ENCODE measurements at places on chromosomes 4 and X.

DNA sequence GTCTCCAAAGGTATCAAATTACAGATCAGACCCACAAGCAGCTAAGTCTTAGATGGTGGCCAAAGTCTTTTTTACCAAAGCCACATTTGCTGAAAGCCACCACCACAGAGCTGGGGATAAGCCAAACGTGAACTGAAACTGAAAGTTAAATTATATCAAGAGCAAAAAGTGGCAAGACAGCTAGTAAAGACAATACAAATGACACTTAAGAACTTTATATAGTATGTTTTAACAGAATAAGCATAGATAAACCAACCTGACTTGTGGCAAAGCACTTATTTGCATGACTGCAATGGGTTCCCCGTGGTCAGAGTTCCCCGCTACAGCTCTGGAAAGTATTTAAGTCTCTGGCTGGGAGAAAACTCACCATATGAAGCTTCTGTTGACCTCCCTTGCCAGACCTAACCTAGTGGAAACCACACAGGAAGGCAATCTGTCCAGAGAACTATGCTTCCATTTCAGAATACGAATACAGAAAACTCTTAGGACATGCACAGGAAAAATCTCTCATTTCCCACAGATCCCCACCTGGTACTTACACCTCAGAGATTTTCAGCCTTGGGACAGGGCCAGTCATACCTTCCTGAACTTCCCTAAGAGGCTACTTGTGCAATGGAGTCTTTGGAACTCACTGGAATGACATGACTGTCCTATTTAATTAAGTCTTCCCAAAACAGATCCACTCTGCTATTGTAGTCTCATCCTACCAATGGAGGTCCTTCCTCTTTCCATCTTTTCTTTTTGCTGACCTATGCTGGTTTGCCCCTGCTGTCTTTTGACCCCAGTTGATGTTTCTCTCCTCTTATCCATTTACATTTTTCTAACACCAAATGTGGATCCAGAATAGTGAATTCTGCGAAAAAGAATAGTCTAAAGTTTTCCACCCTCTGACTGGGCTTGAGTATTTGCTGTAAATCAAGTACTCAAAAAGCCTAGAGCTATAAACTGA, 225.1 kb downstream of the NR3C2 start:
- DNase-seq, result no peak

GRCh38 chrX:129933700-129934099, 27.7 kb downstream of the UTP14A start:
- no peak for DNase-seq

GRCh38 chrX:22159071-22159470, 113.6 kb upstream of the CBLL2 start:
- no peak for DNase-seq

- DNase-seq, result no peak
Observed at GRCh38 chr4:61296144-61296543, 96.0 kb downstream of the ADGRL3 start.

GRCh38 chr4:173039617-173040577, 128.7 kb upstream of the GALNT7 start:
- DNase-seq, result no peak

DNA sequence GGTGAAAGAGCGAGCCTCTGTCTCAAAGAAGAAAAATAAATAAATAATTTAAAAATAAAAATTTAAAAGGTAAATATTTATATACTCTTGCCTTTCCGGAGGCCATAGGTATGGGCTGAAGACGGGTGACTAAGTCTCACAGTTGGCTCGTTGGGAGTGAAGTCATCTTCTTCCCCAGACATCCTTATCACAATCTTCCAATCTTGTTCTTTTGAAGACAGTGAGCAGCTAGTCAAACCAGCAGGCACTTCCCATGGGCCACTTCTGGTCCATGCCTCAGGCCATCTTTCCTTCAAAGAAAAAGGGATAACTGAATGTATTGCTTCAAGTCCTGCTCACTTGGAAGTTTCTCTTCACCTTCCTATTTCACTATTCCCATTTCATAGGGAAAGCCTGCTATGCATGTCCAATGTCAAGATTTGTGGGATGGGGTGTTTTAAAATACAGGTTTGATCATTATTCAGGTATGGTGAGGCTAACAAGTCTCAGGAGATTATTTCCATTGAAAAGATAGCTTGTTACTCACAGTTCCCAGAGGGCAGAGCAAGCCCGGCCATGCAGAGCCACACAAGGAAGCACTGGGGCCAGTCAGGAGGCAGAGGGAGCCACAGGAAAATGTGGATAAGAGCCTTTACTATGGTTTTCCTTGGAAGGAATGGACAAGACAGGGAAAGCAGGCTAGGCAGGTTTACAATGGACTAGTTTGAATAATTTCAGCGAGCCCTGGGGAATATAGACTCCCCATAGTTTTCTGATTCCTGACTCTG, 33.3 kb upstream of the VCX2 start:
- DNase-seq, result no peak

GRCh38 chrX:15512401-15512965, 11.9 kb downstream of the BMX start:
- DNase-seq, result no peak

- DNase-seq, result no peak
Observed at GRCh38 chr4:53476232-53477037, 99.0 kb downstream of the FIP1L1 start.

- no peak for DNase-seq
Observed at GRCh38 chrX:10178866-10179463, 22.2 kb downstream of the CLCN4 start.

- DNase-seq, result no peak
Observed at GRCh38 chrX:138492371-138492770, 219.1 kb downstream of the FGF13 start.

GRCh38 chrX:122196343-122196742, 987.7 kb upstream of the GRIA3 start:
- DNase-seq, result no peak

DNA sequence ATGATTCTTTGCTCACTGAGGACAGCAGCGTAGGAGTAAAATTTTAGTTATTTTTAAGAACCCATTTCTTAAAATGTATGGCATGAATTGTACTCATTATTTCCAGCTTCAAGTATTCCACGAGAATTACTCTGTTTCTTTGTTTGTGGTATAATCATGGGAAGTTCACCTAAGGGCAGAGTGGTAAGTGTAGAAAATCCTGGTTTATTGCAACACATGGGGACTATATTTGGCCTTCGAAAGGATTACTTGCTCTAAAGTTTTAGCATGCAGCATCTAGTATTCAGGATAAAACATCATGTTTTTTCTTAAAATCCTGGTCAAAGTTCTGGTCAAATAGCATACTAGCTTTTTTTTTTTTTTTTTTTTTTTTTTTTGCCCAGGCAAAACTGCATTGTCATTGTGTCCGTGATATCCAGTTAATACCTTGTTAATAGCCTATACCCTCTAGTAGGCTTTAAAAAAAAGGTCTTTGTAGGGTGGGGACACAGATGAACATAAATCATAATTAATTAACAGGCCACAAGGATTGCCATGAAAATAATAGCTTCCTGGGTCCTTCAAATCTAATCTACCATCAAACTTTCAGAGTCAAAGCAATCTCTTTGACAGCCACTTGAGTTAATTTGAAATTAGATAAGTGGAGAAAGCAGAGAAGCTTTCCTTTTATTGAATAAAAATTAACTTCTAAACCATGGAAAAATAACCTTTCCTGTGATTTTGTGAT, 44.6 kb upstream of the VEGFC start:
- no peak for DNase-seq

- no peak for DNase-seq
Observed at GRCh38 chr4:98166025-98166730, 22.9 kb upstream of the STPG2 start.

GRCh38 chrX:136275553-136275952, 24.4 kb upstream of the MAP7D3 start:
- no peak for DNase-seq
